ENCODE measurements at places on chromosomes 11 and 22.

GRCh38 chr11:79262221-79262620 lies 178.6 kb downstream of the TENM4 start:
- DNase-seq, result no peak

- no peak for DNase-seq
These were observed 413.9 kb downstream of the TENM4 start for GRCh38 chr11:79026803-79027445.

- peak; percentile 32 for DNase-seq
These were observed 18.1 kb upstream of the MRTFA start for GRCh38 chr22:40654522-40655167.

DNA sequence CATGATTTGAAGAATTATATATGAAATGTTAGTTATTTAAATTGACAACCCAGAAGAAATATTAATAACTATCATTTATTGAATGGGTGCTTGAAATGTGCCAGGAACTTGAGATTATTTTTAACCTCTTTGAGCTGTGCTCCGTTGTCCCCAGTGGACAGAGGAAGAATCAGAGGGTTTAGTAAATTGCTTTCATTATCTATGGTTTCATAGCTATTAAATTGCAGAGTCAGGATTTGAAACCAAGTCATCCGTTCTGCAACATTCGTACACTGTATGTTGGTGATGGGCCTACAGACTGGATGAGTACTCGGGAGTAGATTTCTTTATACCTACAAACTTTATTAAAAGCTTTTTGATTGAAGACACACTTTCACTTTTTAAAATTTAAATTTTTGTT lies 4.9 kb downstream of the HSD17B12 start:
- no peak for DNase-seq

- DNase-seq, result no peak
These were observed 24.0 kb downstream of the TBX1 start for GRCh38 chr22:19784384-19785175.

DNA sequence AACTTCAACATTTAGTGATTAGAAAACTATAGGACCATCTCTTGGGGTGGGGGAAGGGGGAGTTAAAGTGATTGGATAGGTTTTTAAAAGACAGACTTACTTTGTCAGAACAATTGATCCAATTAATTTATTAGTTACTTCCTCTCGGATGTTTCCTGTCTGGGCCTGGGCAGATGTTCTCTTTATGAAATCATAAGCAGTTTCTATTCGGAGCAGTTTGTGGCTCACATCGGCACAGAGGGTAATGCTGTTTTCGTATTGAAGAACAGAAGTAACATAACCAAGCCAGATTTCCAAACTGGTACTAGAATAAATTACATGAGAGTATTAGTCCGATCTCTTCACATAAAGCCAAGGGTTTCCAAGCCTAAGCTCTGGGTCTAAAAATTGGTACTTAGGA lies 20.6 kb downstream of the PIWIL3 start:
- no peak for DNase-seq

DNA sequence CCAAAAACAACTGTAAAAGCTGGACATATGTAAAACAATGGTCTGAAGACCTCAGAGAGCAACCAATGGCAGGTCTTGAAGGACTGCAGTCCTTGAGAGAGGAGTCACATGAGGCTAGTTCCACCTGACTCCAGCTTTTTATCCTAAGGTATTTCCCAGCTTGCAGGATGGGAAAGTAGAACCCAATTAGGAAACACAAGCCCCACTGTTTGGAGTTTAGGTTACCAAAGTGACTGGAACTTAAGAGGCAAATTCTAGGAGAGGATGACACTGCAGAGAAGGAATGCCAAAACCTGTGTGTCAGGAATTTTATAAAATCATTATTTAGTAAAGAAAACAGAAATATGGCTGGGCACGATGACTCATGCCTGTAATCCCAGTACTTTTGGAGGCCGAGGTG lies 18.4 kb downstream of the OR2AT4 start:
- DNase-seq, result no peak

GRCh38 chr11:113998574-113998973 lies 23.7 kb downstream of the HTR3A start:
- DNase-seq, result no peak

DNA sequence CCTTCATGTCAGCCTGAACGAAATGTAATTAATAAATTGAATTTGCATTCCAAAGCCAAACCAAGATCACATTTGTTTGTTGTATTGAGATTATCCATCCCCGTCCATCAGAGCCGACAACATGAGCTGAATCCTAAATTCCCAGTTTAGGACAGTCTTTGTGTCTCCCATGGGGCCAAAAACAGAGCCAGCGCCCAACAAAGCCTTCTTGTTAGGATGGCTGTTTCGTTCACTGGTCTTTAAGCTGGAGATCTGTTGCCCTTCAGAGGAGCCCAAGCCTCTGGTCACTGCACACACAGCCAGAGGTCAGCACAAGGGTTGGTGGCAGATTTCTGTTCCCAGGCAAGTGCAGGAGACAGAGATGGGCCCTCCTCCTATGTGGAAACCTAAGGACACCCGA lies 25.8 kb downstream of the DSCAML1 start:
- DNase-seq, result no peak

DNA sequence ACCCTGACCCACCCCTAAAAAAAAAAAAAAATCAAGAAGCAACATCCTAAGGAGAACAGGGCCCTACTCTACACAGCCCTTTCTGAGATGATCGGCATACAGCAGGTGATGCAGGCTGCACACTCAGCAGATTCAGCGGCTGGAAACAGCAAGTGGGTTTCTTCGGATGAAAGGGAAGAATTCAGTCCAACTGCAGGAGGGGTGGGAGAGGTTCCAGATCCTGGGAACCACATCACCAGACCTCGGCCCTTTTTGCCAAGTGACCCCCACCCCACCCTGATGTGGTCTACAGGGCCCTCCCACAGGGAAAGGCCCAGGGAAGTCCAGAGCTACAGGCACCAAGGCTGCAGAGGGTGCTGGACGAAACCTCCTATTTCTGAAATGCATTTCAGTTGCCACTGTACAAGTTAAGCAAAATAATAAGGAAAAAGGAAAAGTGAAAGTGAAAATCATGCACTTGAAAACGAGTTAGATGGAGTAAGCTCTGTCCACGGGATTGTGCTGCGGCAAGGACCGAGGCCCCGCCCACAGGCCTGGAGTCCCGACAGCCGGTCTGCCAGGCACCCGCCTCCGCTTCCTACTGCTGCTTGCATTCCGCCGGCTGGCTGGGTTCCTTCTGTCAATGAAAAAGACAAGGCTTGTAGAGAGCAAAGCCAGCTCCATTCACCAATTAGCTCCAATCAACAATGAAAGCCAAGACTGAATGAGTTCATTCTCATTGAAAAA lies 16.0 kb upstream of the PHLDA2 start:
- DNase-seq, result peak; percentile 68

DNA sequence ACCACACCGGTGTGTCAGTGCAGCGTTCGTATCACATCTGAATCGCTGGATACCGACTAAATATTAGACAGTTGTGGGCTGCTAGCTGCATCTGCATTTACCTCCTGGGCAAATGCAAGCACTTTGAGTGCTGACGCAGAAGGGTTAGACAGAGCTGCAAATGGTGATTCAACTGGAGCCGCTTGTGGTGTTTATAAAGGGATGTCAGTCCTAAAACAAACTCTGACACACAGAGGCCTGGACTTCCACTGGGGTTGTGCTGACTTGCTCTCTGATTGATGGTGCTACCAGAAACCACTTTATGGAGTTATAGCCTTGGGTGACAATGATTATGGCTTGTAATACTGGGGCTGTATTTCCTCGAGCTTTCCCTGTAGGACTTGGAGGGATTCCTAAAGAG lies 374.4 kb downstream of the NTM start:
- DNase-seq, result no peak

Measured in endothelial cell (in vitro differentiated cells).